ENCODE measurements at places on chromosomes 11 and 22.

- DNase-seq, result no peak
These were observed 1.5 kb downstream of the MIF start for GRCh38 chr22:23895599-23896144.

GRCh38 chr11:8810540-8811301 is 100.3 kb upstream of the AKIP1 start:
- no peak for DNase-seq

GRCh38 chr11:66958956-66959274 is 732 bp upstream of the PC start:
- DNase-seq, result no peak

- DNase-seq, result no peak
These were observed 29.5 kb downstream of the TRIOBP start for GRCh38 chr22:37726241-37726887.

GRCh38 chr11:12411806-12412727 is 34.7 kb downstream of the PARVA start:
- DNase-seq, result no peak

GRCh38 chr11:12800032-12800671 is 125.9 kb downstream of the TEAD1 start:
- DNase-seq, result peak; percentile 75

DNA sequence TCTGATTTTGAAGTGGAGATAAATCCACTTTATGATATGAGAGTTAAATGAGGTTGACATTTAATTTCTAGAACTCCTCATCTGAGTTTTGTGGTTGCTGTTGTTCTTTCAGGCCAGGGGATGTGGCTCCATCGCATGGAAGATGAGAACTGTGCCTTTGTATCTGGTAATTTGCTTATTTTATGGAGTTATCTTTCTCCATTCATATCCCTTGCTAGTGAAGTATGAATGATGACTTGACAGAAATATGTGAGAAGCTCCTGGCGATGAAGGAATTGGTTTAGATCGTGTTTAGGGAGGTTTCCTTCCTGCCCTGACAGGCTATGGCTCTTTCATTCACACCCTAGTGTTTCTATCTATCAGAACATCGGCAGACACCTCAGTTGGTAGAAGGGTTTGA is 393.7 kb downstream of the ETS1 start:
- no peak for DNase-seq

- DNase-seq, result no peak
These were observed 23.9 kb downstream of the PHLDB1 start for GRCh38 chr11:118631142-118631909.

DNA sequence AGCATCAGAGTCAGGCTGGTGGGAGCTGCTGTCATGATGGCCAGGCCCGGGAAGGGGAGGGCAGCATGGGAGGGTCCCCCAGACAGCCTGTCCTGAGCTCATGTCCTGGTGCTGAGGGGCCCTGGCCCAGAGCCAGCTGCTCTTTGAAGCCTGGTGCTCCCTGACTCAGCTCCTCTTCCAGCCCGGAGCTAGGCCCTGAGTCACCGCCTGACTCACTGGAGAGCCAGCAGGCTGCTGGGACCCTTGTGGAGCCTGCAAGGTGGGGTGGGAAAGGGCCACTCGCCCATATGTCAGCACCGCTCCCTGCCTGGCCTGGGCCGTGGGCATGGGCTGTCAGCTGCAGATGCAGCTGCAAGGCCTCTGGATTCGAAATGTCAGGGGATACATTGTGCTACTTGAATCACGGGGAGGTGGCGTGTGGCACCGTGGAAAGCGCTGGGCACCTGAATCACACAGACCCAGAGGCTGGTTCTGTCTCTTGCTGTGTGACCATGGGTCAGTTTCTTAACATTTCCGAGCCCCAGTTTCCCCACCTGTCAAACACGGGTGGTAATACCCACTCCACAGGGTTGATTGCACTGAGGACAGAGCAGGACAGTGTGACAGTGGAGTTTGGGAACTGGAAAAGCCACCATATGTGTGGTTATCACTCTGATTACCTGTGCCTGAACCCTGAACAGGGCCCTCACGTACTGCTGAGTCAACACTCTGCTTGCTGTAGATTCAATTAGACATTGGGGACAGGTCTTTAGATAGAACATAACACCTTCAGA is 4.4 kb downstream of the CACNA1I start:
- DNase-seq, result no peak

GRCh38 chr11:108586600-108586999 is 7.0 kb downstream of the EXPH5 start:
- no peak for DNase-seq

GRCh38 chr11:1221848-1222311 is 986 bp upstream of the MUC5B start:
- DNase-seq, result no peak

- no peak for DNase-seq
These were observed 114.6 kb downstream of the CEP164 start for GRCh38 chr11:117442049-117442868.

DNA sequence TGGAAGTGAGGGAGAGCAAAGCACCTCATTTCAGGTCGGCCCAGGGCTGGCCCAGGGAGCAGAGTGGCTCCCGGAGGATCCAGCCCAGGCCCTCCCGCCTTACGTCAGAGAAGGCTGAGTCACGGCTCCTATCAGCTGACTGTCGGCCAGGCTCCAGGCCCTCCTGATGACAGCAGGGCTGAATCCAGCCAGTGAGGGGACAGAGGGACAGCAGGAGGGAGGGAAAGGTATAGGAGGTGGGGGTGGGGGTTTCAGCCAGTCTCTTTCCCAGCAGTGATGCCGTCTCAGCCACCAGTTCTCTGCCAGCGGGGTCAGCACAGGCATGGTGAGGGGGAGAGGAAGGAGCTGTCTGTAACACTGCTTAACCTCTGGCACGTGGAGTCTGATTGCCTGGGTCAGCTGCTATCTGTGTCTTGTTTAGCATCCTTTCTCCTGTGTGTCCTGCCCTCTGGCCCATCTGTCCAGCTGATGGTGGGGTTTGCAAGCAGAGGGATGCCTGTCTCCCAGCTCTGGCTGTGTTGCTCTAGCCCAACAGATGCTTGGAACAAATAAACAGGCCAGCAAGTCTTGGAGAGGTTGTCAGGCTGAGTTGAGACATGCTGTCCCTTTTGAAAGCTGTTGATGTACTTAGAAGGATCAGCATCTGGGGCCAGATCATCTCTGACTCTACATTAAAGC is 74.0 kb downstream of the ADAMTS15 start:
- DNase-seq, result peak; percentile 36

DNA sequence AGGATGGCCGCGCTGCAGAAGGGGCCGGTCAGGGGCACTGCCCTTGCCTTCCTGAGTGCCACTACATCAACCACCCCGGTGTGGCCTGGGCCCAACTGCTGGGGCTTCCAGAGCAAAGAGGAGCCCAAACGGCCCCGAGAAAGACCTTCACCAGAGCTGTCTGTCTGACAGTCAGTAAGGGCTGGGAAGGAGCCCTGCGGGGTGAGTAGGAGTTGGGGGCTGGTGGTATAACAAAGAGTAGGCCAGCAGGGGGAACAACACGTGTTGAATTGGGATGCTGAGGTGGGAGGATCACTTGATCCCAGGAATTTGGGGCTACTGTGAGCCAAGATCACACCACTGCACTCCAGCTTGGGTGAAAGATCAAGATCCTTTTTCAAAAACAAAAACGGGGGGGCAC is 3.9 kb downstream of the GSTT4 start:
- no peak for DNase-seq

DNA sequence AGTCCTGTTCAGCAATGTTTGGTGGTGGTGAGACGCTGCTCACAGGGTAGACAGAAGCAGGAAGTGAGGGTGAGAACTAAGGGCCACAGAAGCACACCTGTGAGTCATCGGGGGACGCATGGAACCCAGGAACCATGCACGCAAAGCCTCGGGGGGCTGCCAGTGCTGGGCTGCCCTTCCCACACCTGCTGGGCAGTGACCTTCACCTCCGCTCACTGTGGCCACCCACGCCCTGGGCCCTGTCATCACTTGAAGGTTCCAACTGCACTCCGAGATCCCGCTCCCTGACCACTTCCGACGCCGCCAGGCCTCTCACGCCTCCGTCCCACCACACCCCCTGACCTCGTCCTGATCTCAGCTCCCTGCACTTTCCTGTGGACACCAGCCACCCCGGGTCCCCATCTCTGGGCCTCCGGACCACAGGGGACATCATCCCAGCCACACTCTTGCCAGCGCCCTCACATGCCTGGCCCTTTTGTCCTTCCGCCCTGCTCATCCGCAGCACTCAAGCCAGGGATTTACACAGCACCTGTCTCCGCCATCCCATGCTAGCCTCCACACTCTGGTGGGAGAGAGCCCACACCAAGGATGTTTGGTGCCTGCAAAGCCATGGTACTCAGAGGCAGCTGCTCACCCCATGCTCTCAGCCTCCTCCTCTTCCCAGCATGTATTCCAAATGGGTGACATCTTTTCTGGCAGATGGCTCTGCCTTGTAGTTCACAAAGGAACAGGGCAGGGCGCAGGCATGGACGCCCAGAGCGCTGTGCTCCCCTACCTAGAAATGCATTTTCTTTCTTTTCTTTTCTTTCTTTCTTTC is 23.1 kb upstream of the ATXN10 start:
- no peak for DNase-seq

- no peak for DNase-seq
These were observed 1.2 kb downstream of the C2CD2L start for GRCh38 chr11:119108146-119108856.

GRCh38 chr11:1042626-1043562 is 6.4 kb upstream of the MUC6 start:
- DNase-seq, result no peak

GRCh38 chr11:119835753-119836152 is 106.8 kb upstream of the NECTIN1 start:
- no peak for DNase-seq

GRCh38 chr22:25156736-25157135 is 42.9 kb upstream of the CRYBB3 start:
- DNase-seq, result no peak

GRCh38 chr11:114115451-114115928 is 56.0 kb downstream of the ZBTB16 start:
- no peak for DNase-seq

DNA sequence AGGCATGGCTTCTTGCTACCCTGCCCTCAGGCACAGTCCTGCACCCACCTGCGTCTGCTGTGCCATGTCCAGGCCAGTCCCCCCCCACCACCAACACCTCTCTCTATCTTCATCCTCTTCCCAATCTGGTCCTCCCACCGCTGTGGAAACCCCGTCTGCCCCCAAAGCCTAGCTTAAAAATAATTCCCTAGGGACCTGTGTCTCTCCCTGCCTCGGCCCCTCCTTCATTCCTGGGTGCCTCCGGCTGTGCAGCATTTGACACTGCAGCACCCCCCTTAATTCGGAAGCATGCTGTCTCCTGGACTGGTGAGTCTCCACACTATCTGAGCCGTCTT is 2.5 kb upstream of the ASCL2 start:
- no peak for DNase-seq

DNA sequence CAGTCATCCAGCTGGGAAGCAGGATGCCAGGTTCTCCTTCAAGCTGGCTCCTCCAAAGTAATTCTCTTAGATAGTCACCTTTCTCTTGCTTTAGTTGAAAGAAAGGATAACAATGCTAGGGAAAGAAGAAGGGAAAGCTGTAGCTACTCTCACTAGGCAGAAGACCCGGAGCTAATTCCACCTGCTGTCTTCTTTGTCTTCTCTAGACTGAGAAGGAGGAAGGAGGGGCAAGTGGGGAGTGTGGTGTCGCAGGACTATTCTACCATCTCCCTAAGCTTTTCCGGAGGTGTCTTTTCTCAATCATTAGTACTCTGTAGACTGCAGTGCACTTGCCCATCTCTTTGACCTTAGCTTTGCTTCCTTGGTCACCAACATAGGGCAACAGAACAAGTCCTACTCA is 162.8 kb downstream of the NCAM1 start:
- DNase-seq, result no peak

- DNase-seq, result no peak
These were observed 21.4 kb downstream of the POU2F3 start for GRCh38 chr11:120261321-120261720.

DNA sequence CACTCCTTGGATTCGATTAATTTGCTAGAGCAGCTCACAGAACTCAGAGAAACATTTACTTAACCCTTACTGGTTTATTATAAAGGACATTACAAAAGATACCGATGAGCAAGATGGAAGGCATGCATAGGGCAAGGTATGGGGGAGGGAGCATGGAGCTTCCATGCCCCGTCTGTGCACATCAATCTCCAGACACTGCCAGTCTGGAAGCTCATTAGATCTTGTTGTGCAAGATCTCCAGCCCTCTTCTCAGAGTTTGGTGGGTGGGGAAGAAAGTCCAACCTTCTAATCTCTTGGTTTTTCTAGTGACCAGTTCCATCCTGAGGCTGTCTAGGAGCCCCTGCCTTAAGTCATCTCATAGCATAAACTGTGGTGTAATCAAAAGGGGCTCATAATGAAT is 190.7 kb downstream of the UVRAG start:
- no peak for DNase-seq

DNA sequence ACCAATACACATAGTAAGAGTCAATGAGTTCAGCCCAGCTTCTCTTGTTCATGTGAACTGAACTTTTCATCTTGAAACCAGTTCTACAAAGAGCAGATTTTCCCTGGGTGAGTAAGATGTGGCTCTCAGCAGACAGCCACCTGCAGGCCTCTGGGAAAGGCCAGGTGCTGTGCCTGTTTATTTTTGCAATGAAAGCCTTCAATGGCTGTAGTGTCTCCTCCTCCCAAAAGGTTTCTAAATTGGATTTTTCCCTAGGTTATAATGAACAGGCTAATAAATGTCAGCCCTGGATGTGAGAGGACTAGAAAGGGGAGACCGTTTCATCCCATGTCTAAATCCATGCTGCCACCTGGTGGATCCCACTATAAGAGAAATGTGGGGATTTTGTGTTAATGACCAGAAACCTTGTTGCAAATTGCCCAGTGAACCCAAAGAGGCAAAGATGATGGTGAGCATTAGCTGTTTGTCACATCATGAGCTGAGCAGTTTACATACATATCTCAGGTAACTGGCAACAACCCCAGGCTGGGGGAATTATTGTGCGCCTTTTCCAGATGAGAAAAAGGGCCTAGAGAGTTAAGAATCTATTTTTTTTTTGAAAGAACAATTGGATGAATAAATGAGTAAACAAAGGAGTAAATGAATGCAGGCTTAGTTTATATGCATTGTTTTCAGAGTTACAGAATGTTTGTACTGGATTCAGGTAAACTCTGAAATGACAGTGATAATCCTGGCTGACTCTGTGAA is 12.7 kb downstream of the C11orf91 start:
- no peak for DNase-seq

DNA sequence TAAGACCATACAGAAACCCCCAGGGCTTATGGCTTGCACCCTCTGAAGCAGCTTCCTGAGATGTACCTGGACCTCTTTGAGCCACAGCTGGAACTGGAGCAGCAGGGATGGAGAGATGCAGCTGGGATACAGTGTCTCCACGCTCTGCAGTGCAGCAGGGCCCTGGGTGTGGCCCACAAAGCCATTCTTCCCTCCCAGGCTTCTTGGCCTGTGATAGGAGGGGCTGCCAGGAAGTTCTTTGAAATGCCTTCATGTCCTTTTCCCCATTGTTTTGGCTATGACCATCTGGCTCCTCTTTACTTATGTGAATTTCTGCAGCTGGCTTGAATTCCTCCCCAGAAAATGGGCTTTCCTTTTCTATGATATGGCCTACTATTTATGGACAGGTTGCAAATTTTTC is 37.1 kb upstream of the RAB38 start:
- DNase-seq, result no peak

- no peak for DNase-seq
These were observed 1144.5 kb upstream of the CCDC90B start for GRCh38 chr11:84430661-84431060.

GRCh38 chr11:36127550-36127949 is 161.7 kb downstream of the COMMD9 start:
- DNase-seq, result no peak

GRCh38 chr11:104881117-104881794 is 17.0 kb downstream of the CASP12 start:
- no peak for DNase-seq

All from NCI-H524 treated with DMSO at 0.1 percent for 48 hours (cell line).